ENCODE measurements at places on chromosomes 13 and 19.

- no peak for DNase-seq
These were observed at the start of gene SPTBN4 for GRCh38 chr19:40466985-40467734. SPTBN4 (plus strand) TSS chr19:40467001; CDS start chr19:40472622, 5,621 bp downstream.

GRCh38 chr19:49338691-49339300 lies 3.6 kb downstream of the CD37 start:
- no peak for DNase-seq

DNA sequence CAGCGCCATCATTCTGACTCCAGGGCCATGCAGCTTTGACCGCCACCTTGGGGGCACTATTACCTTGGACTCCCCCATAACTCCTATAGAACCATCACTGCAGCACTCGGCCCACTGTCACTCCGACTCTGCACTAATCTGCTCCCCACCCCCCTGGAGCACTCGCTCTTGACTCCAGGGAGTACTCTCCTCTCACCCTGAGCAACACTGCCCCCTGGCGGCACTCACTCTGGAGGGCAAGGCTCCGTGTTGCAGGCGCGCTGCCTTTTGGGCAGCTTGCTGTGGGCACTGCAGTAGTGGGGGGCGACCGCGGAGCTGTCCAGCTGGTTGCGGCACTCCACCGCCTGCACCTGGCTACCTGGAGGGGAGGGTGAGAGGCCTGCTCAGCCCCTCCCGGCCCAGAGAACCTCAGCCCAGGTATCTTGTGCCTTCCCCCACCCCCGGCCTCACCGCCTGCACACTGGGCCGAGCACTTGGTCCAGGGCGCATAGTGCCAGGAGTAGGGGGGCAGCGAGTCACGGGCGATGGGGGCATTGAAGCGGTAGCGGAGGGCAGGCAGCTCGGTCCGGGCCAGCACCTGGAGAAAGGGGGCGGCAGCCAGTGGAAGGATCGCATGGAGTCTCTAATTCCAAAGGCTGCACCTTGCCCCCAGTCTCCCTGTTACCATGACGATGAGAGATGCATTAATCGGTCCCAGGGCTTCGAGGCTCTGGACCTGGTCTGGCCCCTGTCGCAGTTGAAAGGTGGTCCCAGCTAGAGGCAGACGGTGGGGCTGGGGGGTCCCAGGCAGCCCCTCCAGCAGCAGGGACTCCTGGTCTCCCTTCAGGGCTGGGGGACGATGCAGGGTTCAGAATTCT lies 8.9 kb upstream of the MYO1F start:
- peak; percentile 39 for DNase-seq

DNA sequence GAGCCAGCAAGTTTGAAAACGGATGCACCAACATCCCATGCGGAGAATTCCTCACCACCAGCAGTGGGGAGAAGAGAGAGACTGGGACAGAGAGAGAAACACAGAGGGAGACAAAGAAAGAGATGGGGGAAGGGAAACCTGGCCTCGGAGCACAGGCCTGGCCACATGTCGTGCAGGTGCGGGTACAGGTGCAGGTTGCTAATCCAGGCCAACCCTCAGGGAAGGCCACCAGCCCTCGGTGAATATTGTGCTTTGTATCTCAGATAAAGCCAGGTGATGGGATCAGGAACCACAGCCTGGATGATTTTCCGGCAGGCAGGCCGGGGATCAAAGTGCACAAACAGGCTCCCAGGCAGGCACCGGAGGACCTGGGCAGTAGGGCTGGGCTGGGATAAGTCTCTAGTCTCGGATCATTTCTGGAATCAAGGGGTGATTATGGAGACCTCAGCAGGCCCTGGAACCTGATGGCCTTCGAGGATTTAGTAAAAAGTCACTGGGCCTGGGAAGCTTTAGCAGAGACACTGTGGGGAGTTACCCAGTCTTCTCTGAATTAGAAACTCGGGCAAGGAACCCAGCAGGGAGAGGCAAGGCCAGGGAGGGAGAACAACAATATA lies 3.7 kb downstream of the GAS6 start:
- no peak for DNase-seq

DNA sequence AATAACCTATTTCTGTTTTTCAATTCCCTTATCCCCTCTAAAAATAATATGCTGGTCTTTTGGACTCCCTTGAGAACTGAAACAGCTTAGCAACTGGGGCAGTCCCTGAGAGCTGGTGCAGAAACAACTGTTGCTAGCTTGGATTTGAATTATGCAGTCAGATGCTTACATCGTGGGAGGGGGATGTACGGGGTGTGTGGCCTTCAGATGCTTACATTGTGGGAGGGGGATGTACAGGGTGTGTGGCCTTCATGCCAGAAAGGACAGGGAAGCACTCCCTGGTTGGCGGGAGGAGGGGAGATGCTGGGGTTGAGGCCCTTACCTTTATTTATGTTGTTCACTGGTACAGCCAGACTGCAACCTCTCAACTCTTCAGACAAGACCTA lies 25.6 kb downstream of the LRCH1 start:
- DNase-seq, result no peak

DNA sequence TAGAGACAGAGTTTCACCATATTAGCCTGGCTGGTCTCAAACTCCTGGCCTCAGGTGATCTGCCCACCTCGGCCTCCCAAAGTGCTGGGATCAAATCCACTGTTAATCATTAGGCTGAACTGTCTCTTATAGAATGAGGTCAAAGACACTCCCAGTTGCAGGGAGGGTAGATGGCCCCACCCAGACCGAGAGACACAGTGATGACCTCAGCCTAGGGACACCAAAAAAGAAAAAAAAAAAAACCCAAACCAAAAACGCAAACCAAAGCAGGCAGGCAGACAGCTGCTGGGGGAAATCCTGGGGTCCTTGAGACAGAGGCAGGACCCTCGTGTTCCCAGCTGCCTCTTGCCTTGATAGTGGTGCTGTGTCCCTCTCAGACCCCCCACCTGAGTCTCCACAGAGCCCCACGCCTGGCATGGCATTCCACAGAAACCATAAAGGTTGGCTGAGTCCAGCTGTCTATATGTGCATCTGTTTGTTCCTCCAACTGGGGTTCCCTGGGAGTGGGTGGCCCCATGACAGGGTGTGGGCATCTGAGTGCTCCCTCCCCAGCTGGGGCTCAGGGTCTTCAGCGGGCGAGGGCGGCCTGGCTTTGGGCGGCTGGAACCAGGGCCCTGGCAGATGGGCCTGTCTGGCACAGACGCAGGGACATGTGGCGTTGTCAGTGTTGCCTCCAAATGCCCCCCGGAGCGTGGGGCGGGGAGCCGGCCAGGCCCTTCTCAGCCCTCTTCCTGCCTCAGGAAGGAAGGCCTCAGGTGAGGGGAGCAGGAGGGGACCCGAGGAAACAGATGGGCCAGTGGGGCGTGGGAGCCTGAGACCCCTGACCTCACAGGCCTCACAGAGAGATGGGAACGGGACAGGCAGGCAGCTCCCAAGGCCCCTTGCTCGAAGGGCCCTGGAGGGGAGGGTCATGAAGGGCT lies 5.2 kb downstream of the DAND5 start:
- DNase-seq, result no peak

GRCh38 chr13:109211616-109212015 lies 574.8 kb downstream of the IRS2 start:
- no peak for DNase-seq

GRCh38 chr13:102580552-102581169 lies 16.1 kb upstream of the TPP2 start:
- DNase-seq, result peak; percentile 19

- peak; percentile 56 for DNase-seq
These were observed 6.4 kb upstream of the DMWD start for GRCh38 chr19:45798995-45799517.

DNA sequence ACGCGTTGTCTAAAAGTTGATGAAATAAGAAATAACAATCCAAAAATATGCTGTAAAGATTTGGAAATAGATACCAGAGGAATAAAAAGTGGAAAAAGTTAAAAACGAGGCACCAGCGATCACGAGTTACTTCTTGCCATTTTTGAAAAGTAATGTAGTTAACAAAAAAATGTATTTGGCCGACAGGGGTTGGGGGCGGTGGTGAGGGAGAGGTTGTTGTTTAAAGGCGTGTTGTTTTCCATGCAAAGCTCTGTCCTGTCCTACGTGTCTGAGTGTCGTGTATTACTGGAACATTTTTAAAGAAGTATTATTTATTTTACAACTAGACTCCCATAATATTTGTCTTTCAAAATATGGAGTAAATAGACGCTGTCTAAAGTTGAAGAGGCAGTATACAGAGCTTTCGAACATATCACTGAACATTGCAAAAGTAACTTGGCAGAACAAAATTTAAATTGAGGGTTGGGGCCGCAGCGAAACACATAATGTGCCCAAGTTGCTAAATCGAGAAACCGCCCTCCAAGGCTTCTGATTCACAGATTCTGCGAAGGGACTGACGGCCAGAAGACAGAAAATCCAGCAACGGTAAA lies 823 bp downstream of the FBXO17 start:
- DNase-seq, result no peak

DNA sequence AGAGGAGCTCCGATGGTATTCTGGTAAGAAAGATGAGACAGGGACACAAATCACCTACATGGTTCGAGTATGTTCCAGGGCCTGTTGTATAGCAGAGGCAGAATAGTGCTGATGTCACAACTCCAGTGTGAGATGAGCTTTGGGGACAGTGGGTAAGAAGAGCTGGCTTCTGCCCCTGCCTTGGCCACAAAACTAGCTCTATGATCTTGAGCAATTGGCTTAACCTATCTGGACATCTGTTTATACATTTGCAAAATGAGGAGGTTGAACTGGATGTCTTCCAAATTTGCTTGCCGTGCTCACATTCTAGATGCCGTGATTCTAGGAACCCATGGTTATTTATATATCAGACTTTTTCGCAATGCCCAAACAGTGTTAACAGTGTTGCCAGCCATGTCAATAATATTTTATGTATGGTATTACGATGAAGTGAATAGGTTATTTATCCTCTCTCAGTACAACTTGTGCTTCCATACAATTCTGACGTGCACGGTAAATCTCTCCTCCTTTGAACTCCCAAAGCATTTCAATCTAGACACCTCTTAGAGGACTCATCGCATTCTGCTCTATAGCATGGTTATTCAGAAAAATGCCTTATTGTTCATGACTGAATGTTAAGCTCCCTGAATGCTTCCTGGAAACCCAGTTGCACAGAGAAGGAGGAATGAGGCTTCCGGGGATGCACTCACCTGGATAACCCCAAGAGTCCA lies 316.0 kb downstream of the FOXO1 start:
- no peak for DNase-seq

DNA sequence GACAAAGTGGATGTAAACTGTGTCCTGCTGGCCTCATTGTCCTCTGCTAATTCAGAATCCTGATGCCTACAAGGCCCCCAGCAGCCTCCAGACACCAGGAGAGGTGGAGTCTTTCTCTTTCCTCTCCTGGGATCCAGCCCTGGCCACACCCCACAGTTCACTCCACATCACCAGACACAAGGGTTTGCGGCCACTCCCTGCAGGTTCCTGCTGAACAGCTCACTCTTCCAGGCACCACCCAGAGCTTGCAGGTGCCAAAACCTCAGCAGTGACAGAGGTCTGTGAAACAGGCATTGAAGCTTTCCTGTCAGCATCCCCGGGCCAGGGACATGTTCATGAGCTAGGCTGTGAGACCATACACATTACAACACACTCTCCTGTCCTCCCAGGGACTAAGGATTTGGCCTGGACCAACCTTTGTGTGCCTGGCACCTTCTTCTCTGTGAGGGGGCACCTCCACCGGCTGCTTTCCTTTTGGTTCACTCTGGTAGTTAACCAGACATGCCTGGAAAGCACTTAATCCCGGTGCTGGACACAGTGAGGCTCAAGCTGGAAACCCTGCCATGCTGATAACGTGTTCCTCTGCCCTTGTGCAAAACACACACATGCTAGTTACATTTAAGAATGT lies 11.1 kb upstream of the ATP12A start:
- no peak for DNase-seq

DNA sequence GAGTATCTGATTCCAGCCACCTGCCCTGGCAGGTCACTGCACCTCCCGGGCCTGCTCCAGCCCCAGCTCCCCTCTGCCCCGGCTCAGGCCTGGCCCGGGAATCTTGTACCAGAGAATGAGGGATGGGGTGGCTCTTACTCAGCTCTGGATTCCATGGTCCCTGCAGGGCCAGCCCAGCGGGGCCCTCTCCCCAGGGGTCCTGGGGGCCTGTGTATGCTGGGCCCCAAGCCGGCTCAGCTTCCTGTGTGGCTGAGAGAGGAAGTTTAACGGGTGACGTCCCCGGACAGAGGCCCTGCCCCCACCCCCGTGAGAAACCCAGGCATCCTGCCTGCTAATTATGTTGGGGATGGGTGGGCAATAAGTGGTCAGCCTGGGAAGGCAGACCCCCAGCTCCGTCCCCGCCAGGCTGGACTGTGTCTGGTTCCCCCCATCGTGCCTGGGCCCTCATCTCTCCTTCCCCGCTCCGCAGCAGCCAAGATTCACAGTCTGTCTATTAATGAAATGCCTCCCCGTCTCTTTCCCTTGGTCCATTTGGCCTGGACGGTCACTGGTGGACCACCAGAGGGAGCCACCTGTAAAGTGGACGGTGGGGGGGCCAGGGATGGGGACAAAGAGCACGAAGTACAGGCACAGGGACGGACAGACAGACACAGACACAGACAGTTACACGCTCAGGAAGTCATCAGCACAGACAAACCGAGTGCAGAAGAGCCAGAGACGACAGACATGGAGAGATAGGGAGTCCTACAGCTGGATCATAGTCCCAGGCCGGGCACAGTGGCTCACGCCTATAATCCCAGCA lies at the start of gene DENND1C:
TSS of gene DENND1C (minus strand) at position 247 of the 802 bp plus-strand sequence. CDS start at position 155, 92 bp downstream.
- peak; percentile 52 for DNase-seq

DNA sequence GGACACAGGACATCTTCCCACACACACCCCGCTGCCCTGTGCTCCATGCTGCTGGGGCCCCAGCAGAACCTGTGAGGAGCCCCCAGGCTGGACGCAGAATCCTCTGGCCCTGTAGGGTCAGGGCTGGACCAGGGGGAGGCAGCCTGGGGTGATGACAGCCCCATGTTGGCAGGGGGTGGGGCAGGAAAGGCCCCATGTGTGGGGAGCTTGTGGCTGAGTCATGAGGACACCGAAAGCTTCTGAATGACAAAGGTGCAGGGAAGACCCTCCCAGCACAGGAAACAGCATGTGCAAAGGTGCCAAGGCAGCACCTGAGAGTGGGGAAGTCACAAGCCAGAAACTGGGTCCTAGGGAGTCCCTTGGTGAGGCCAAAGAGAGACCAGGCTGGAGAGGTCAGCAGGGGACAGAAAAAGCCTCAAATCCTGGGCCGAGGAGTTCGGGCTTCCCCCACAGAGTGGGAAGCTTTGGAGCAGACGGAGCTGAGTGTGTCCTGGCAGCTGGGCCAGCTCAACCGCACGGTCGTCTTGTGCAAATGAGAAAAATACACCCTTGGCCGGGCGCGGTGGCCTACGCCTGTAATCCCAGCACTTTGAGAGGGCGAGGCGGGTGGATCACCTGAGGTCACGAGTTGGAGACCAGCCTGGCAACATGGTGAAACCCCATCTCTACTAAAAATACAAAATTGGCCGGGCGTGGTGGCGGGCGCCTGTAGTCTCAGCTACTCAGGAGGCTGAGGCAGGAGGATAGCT lies 17.5 kb downstream of the ATP8B3 start:
- no peak for DNase-seq

- DNase-seq, result no peak
These were observed 52.4 kb upstream of the SPATA13 start for GRCh38 chr13:24107955-24108614.

Data from activated T-cell treated with anti-CD3 and anti-CD28 coated beads for 4 hours (primary cell).